ENCODE measurements at places on chromosomes 13 and 19.
A peak's percentile ranks its signal among the peaks of the same experiment; 100 is the strongest.

DNA sequence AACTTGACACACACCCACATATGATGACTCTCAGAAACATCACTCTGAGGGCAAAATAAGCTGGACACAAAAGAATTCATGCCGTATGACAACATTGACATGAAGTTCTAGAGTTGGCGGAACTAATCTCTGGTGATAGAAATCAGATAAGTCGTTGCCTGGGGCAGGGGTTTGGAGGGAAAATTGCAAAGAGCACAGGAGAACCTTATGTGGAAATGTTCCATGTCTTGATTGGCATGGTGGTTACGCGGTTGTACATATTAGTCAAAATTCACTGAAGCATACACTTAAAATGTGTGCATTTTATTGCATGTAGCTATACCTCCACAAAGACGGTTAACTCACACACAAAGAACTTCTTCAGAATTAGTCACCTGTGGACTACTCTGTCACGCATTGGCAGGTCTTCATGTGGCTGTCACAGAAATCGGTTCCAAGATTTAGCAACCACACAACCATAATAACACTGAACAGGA is 137.8 kb upstream of the GJB6 start:
- no peak for DNase-seq

DNA sequence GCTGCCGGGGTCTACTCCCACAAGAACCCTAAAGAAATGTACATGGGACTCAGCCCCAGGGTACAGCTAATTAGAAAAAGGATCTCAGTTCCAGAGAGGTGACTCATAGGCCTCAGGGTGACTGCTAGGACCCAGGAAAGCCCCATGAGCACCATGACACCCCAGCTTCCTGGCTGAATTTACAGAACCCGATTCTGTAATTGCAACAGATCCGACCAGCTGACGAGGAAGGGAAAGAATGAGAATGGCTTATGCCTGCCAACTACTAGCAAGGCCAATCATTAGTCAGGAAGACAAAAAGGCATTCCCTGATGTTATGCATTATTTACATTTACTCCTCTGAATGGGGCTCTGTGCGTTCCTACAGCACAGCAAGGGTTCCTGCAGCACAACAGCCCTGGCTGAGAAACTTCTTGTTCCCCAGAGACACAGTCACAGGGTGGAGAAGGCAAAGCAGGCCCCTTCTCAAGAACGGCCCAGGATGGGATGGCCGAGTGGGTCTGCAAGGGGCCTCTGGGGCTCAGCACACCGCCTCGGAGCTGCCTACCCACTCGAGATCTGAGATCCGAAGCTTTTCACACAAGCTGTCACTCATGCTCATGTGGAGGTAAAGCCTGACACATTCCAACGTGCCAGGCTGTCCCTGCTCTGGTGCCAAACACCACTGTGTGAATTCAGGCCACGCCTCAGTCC is 27.2 kb downstream of the PBX4 start:
- DNase-seq, result peak; percentile 84

GRCh38 chr19:43767316-43767715 is 12.6 kb upstream of the SMG9 start:
- DNase-seq, result no peak

DNA sequence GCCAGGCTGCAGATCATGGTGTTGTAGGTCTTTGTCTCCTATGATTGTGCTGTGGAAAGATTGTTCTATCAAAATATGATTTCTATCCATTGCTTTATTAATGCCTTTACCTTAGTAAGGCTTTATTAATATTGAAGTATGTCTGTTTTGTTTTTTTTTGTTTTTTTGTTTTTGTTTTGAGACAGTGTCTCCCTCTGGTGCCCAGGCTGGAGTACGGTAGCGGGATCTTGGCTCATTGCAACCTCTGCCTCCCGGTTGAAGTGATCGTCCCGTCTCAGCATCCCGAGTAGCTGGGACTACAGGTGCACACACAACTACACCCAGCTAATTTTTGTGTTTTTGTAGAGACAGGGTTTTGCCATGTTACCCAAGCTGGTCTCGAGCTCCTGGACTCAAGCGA is 7.7 kb downstream of the IRGC start:
- no peak for DNase-seq

- no peak for DNase-seq
Measured at GRCh38 chr13:80331984-80332383, 8.9 kb downstream of the SPRY2 start.

DNA sequence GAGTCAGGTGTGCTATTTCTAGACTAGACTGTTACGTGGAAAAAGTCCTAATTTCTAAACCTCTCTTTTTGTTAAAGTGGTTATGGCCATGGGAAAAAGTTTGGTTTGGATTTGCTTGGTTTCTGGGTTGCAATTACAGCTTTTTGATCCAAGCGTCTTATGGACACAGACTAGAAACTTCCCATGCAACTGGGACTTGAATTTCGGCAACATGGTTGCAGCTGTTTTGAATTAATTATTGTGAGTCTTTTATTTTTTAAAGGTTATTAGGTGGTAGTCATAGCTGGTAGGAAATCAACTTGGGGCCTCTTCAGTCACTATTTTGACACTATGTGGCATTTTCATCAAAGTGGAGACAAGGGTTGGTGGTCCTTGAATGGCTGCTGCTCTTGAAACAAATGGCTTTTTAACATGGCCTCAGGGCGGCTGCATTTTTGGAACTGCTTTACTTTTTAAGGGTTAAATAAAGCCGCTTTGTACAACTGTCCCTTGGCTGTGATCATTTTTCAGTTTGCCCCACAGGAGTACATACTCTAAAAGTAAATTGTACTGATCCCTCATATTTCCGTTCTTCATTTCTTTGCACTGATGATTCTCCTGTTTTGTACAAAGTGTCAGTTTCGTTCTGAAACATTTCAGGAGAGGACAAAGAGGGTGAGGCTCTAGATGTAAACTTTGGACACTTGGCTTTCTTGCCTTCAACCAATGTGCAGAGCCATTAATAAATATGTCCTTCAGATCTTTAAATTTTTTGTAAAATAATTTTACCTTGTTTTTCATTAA is 15.9 kb downstream of the HNRNPM start:
- DNase-seq, result no peak

- DNase-seq, result no peak
Measured at GRCh38 chr13:75038393-75039113, 443.4 kb downstream of the TBC1D4 start.

- DNase-seq, result no peak
Measured at GRCh38 chr19:47197141-47197540, 33.9 kb downstream of the BBC3 start.

- DNase-seq, result no peak
Measured at GRCh38 chr19:7115721-7116120, 46.2 kb downstream of the ZNF557 start.

GRCh38 chr13:26050568-26051230 is 1.1 kb downstream of the SHISA2 start:
- DNase-seq, result no peak

- peak; percentile 79 for DNase-seq
Measured at GRCh38 chr13:48126944-48127830, 32.3 kb upstream of the MED4 start.

DNA sequence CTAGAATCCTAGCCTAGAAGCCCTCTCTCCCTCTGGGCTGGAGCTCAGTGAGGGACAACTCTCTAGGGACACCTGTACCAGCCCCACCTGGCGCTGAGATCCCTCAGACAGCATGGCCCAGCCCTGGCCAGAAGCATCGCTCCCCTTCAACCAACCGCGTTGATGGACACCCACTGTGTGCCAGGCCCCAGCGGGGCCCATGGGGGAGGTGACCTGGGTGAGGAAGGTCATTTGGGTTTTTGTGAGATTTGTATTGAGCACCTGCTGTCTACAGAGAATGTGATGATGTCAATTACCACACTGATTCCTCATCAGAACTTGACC is 9.2 kb upstream of the ARRDC2 start:
- DNase-seq, result no peak

GRCh38 chr13:27522847-27523246 is 72.5 kb upstream of the MTIF3 start:
- DNase-seq, result no peak

GRCh38 chr13:46179491-46179908 is 2.5 kb downstream of the LCP1 start:
- peak; percentile 66 for DNase-seq

- DNase-seq, result no peak
Measured at GRCh38 chr19:30648866-30649862, 277.0 kb downstream of the ZNF536 start.

- DNase-seq, result no peak
Measured at GRCh38 chr13:66069570-66069969, 1160.6 kb downstream of the PCDH9 start.

DNA sequence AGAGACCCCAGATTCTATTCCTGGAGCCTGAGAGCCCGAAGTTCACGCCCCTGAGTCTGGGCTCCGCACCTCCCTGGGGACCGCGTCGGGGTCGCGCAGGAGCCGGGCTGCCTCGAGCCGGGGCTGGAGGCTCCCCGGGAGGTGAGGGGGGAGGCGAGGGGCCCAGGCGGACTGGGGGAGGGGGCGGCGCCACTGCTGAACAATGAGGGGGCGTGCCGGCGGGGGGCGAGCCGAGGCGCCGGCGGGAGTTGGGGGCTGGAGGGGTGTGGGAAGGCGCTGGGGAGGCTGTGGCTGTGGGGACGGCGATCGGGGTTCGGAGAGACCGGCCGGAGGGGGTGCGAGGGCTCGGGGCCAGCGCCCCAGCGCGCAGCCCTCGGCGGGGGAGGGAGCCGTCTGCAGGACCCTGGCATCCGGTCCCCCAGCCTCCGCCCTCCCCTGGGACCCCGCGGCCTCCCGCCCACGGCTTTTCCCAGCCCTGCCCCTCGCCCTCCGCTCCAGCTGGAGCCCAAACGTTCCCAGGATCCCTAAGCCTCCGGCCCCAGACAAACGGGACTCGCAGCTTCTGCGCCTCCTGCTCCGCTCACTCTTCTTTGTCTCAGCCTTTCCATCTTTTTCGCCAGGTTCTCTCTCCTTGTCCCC is 922 bp downstream of the PLEKHG2 start:
- no peak for DNase-seq

GRCh38 chr13:111360452-111360851 is 40.0 kb downstream of the TEX29 start:
- no peak for DNase-seq

DNA sequence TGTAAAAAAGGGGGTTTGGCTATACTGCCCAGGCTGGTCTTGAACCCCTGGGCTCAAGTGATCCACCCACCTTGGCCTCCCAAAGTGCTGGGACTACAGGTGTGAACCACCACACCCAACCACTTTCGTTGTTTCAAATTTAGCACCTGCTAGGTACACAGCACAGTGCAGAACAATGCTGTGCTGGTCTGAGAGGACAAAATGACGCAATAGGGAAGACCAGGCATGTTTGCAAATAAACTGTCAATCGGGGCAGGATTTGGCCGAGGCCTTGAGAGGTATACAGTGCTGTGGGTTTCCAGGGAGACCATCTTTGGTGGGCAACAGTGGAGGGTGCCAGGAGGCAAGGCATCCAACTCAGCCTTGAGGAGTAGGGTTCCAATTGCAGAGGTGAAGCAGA is 37.0 kb downstream of the ATP12A start:
- DNase-seq, result no peak

DNA sequence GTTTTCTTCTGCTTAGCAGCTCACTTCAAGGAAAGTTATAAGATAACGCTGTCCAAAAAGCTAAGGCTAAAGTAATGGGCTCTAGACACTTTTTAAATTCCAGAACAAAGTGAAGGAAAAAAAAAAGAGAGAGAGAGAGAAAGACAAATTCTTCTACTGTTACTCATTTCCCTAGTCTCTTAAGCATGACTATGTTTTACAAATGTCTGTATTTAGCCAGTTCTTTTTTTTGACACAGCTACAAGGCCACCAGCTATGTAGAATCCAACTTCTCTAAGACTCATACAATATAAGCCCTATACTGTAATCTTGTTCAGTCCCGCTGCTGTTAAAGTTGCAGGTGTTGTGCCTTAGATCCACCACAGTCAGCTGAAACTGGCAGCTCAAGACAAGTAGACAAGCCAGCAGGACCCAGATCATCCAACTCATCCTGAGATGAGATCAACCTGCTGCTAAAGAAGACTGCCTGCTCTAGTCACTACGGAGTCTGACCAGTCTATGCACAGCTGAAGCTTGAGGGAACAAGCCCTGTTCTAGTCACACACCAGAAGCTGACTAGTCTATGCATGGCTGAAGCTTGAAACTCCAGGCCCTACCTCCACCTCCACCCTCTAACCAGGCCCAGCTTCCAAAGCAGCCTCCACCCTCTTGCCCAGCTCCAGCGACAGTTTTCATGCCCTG is 10.3 kb upstream of the ZNF83 start:
- no peak for DNase-seq

GRCh38 chr13:109789262-109789661 is 2.9 kb upstream of the IRS2 start:
- DNase-seq, result no peak

DNA sequence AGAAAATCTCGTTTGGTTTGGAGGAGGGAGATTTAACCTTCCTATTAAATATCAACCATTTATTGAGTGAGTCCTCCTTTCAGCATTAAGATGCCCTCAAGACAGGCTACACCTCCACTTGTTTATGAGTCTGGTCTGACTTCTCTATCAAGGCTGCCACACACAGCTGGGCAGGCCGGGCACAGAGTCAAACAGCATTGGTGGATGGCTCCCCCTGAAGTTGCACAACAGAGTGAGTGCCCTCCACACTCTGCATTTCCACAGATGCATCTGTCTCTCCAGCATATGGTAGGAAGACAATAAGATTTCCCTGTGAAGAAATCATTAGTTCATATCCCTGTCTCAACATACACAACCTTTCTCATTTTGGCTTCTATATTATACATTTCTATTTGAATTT is 31.4 kb downstream of the PHF11 start:
- no peak for DNase-seq

DNA sequence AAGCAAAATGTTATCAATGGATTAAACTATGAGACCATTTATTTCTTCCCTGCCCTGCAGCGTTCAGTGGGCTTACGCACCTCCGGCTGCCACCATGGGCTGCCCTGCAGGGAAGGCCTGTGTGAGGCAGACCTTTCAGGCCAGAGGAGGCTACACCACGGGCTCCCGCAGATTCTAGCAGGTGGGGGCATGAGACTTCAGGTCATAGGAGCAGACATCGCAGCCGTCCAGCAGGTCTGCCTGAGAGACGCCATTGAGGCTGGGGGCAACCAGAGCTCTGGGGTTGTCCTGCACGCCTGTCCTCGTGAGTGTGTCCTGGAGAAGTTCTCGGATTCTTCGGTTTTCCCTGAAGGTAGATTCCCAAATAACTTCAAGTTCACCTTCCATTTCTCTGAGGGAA is 9.4 kb upstream of the SLC7A9 start:
- DNase-seq, result no peak

- DNase-seq, result no peak
Measured at GRCh38 chr19:43754253-43754502, 584 bp downstream of the SMG9 start.

- DNase-seq, result no peak
Measured at GRCh38 chr13:30318026-30318425, 10.7 kb upstream of the KATNAL1 start.

DNA sequence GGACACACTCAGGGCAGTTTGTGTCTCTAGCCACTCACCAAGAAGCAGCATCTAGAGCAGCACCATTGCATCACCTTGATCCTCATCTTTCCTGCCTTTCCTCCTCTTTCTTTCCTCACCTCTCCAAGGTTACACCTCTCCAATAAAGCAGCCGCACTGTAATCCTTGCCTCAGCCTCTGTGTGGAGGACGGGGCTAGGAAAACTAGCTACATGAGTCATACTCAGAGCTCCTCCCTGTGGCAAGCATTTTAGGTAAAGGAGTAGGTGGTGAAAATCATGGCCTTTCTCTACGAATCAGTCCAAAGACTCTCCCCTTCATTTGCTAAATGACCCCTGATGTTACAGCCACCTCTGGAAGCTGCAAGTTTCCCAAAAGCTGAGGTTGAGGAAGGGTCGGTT is 108.9 kb downstream of the DNAJC15 start:
- DNase-seq, result no peak
